Left ventricle myocardium inferior (tissue), 1 donor: ENCODE measurements at places on chromosomes 3 and 15. TPM values are rescaled to one million over a fixed set of nuclear protein-coding genes. Genes with fewer than 3 reads are reported as not detected.

Gene GABRA5
- not detected for total RNA-seq

GRCh38 chr15:101372149-101372577 is 77.1 kb upstream of the SNRPA1 start:
- DNase-seq = no peak
- H3K4me3 ChIP-seq = no peak overlapping the region
- H3K27ac ChIP-seq = no peak overlapping the region
- peaks cover 38% of the 10 kb centered on the region for H3K4me1 ChIP-seq
- no peaks in the 10 kb centered on the region for H3K27me3 ChIP-seq
- H3K36me3 ChIP-seq = no peaks in the 10 kb centered on the region

DNA sequence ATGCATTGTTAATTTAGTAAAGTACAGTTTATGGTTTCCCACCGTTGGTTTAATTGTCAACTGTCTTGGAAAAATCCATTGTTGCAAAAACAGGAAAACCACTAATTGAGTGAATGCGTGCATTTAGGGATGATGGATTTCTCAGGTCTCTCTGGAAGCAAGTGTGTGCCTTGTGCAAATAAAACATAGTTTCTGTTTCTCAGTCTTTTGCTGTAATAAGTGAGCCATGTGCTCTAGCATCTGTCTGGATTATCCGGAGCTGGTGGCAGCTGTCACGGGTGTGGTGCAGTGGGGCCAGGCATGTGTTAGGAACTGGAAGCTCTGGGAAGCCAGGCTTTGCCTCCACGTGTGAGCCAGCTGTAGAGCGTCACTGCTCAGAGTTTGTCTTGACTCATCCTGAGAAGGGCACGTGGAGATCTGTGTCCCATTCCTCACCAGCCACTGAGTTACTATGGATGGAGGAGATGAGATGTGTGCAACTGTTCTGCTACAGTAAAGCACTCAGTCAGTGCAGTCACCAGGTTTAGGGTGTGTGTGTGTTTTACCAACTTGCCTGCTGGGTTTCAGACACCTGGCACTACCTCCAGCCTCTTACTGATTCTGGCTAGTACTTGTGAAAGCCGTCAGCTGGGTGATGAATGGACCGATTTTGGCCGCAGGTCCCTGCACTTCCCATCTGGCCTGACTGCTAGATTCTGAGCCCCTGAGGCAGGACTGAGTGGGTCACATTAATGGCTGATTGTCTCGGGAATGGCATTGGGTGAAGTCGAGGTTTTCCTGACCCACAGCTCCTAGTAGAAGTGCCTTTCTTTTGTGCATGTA is 7.2 kb downstream of the APBA2 start:
- no peak overlapping the region for H3K27ac ChIP-seq
- no peaks in the 10 kb centered on the region for H3K36me3 ChIP-seq
- no peak for DNase-seq

GRCh38 chr3:31294430-31295149 is 238.1 kb upstream of the STT3B start:
- no peak overlapping the region for H3K27ac ChIP-seq
- peaks cover 2% of the 10 kb centered on the region for H3K4me1 ChIP-seq

- H3K27ac ChIP-seq = no peak overlapping the region
- no peaks in the 10 kb centered on the region for H3K4me1 ChIP-seq
- DNase-seq = no peak
- no peaks in the 10 kb centered on the region for H3K27me3 ChIP-seq
- no peak overlapping the region for H3K4me3 ChIP-seq
- H3K36me3 ChIP-seq = no peaks in the 10 kb centered on the region
These were observed 77.1 kb downstream of the MEX3B start for GRCh38 chr15:81968691-81969090.

DNA sequence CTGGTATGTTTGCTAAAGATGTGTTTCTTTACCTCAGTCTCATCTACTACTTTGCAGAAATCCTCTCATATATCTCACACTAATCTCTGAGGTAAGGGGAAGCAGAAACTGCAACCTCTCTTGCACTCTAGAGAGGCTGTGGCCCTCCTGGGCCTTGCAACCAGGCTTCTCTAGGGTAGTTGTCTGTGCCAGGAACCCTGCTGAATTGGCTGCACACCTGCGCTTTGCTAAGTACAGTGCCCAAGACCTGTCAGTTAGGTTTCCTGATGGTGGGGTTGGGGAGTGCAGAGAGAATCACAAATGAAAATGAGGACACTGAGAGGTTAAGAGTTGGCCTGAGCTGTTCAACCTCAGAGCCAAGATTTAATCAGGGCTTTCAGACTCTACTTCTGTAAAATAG is 117.2 kb upstream of the PLXNA1 start:
- peak overlapping the region; percentile 20 for H3K27ac ChIP-seq
- peaks cover 16% of the 10 kb centered on the region for H3K4me1 ChIP-seq
- DNase-seq = no peak
- no peak overlapping the region for H3K4me3 ChIP-seq

DNA sequence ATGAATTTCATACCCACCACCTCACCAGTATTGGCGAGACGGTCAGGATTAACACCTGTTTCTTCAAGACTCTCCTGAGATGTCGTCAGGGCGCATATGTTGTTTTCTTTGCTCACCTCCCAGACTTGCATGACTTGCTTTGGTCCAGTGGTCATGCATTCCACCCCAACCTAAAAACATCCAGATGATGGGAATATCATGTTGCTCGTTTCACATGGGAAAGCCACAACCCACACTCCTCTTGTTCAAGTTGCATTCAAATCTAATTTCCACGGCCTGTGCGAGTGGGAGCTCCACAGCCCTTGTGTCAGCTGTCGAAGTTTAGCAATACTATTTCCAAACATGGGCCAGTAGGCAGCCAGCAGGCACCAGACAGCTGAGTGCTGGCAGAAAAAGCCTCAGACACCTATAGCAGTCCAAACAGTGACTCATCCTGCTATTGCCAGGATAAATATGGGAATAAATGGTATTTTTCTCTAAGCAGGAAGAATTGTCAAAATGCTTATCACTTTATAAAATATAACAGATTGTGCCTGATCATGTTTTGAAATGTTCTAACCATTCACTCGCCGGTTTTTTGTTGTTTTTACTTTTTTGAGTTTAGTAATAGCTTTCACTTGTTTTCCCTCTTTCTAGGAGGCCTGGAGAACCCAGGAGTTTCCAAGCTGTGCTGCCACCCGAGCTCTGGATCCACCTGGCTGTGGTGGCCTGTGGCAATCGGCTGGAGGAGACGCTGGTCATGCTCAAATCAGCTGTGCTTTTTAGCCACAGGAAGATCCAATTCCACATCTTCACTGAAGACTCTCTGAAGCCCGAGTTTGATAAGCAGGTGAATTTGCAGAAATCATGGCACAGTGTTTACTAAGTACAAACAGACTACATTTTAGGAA is 20.1 kb downstream of the GXYLT2 start:
- peak overlapping the region; percentile 75 for H3K27ac ChIP-seq
- peak; percentile 40 for DNase-seq
- no peak overlapping the region for H3K4me3 ChIP-seq
- H3K27me3 ChIP-seq = no peaks in the 10 kb centered on the region
- H3K4me1 ChIP-seq = peaks cover 29% of the 10 kb centered on the region

Gene P2RY1
- total RNA-seq = 11.2 TPM

DNA sequence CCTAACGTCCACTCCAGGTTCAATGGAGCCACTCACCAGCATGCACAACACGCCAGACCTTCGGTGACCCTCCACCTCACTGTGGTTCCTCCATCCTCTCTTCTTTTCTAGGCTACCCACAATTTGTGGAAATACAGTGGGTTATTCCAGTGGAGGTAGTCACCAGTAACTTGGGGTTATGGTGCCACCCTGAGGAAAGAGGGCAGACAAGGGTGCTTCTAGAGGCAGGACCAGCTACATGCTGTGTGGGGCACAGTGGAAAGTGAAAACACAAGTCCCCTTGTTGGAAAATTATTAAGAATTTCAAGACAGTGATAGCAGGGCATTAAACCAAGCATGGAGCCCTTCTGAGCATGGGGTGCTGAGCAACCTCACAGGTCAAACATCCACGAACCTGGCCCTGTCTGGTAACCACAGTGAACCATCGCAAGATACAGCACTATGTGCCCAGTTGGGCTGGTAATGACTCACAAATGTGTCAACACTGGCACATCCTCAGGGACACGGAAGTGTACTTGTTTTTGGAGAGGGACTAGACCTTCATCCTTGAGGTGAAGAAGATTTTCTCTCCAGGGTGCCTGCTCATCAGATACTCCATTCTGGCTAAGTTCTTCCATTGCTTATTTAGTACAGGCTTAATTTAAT is 166.7 kb downstream of the STT3B start:
- no peak for DNase-seq
- H3K27me3 ChIP-seq = no peaks in the 10 kb centered on the region
- H3K27ac ChIP-seq = no peak overlapping the region
- no peak overlapping the region for H3K4me3 ChIP-seq

DNA sequence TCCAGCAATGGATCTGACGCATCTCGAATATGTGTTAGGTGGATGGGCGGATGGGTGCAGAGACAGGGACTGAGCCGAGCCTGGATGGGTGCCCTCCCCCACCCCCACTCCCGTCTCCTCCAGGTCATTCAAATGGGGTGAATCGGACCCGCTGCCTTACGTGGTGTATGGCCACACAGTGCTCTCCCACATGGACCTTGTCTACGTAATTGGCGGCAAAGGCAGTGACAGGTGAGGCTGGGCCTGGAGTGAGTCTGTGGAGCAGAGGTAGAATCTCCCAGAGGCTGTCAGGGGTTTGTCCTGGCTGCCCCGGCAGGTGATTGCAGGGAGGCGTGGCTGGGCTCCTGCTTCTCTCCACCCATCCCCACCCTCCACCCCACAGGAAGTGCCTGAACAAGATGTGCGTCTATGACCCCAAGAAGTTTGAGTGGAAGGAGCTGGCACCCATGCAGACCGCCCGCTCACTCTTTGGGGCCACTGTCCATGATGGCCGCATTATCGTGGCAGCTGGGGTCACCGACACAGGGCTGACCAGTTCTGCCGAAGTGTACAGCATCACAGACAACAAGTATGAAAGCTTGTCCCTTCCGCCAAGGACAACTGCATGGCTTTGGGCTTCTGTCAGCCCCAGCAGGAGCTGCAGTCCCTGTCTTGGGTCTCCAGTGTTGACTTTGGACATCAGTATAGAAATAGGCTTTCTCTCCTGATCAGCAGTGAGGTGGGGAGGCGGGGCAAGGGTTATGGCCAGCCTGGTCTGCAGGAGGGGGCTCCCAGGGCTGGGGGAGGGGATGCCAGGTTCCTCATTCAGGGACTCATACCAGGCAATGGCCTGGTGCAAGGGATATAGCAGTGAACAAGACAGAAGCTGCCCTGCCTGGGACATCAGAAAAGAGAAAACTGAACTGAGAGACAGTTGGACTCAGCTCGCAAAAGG is 3.4 kb downstream of the KLHL40 start:
- no peak overlapping the region for H3K27ac ChIP-seq
- peaks cover 23% of the 10 kb centered on the region for H3K27me3 ChIP-seq
- peaks cover 24% of the 10 kb centered on the region for H3K4me1 ChIP-seq
- H3K4me3 ChIP-seq = no peak overlapping the region

Gene NOX5
- not detected for total RNA-seq

DNA sequence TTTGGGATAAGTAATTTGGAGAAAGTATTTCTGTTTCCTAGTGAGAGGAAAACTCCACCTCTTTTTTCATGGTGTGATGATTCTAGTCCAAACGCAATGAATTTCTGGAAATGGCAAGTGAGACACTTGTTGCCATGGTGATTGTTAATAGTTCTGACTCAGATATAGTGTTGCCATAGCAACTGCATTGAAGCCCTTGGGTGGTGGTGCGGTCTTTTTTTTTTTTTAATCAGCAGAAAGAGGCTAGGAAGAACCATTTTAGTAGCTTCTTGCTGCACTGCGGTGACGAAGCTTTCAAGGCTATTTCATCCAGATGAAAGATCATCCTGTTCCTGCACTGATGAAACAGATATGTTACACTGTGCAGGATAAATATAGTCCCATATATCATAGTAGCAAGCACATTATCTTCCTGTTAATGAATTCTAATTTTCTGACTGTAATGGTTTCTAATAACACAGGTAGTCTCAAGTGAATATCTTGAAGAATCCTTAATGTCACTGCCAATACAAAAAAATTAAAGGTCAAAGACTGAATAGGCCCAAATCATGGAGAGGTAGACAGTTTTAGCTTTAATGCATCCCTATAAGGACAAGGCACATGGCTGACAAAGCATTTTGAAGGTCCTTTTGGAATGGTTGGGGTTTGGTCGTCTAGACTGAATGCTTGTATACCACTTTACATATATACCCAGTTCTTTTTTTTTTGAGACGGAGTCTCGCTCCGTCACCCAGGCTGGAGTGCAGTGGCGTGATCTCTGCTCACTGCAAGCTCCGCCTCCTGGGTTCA is 125.1 kb upstream of the ZBTB20 start:
- no peak overlapping the region for H3K27ac ChIP-seq
- DNase-seq = no peak
- H3K36me3 ChIP-seq = no peaks in the 10 kb centered on the region
- peaks cover 7% of the 10 kb centered on the region for H3K4me1 ChIP-seq

Gene CPN2
- 2.4 TPM for total RNA-seq

DNA sequence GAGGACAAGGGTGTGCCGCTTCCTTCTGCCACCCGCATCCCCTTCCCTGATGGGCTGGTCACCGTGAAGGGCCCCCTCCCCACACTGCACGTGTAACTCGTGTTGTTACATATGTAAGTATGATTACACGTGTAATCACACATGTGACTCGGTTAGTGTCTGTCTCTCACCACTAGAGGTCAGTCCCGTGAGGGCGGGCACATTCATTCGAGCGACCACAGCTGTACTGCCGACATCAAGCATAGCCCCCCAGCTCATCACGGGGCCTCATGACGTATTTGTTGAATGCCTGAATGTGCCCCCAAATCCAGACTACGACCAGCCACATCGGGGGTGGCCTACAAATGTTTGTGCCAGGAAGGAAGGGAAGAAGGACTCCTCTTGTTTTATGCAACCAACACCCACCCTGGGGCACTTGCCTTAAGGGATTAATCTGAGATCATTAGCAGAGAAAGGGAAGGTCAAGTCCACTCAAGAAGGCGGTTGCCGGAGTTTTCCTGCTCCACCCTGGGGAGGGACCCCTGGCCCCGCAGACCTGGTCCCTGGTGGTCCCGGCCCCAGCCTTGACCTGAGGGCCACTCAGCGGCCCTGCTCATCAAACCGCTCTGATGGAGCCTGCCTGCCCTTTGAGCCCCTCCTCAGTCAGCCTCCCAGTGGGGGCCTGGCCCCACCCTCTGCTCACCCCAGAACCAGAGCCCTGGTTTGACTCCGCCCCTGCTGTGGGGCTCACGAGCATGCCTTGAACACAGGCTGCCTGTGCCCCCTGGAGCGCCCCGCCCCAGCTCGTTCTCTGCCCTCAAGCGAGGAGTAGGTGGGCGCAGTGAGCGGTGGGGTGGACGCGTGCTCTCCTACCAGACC is 52.8 kb downstream of the RGMA start:
- H3K36me3 ChIP-seq = no peaks in the 10 kb centered on the region
- no peak for DNase-seq
- H3K27me3 ChIP-seq = peaks cover 11% of the 10 kb centered on the region
- peak overlapping the region; percentile 56 for H3K27ac ChIP-seq
- no peak overlapping the region for H3K4me3 ChIP-seq
- peaks cover 9% of the 10 kb centered on the region for H3K4me1 ChIP-seq

DNA sequence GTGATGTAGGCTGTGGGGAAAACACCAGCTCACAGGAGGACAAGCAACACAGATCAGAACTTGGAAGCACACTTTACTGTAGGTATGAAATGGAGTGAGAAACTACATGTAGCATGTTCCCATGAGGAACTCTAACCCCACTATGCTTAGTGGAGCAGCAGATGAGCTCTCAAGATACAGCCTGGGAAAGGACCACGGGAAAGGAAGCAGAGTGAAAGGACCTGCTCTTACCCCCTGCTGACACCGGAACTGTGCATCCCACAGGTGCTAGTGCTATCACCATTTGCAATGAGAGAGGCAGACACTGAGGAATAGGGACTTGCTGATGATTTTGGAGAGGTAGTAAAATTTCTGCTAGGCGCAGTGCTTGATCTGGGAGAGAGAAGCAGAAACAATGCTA is 28.6 kb downstream of the USP4 start:
- no peak overlapping the region for H3K4me3 ChIP-seq
- H3K36me3 ChIP-seq = peaks cover 78% of the 10 kb centered on the region
- no peaks in the 10 kb centered on the region for H3K27me3 ChIP-seq
- H3K27ac ChIP-seq = no peak overlapping the region
- no peak for DNase-seq
